ENCODE measurements at places on chromosomes 2 and 18.

- DNase-seq: no peak
Measured at GRCh38 chr2:64359892-64360657, 93.9 kb upstream of the LGALSL start.

DNA sequence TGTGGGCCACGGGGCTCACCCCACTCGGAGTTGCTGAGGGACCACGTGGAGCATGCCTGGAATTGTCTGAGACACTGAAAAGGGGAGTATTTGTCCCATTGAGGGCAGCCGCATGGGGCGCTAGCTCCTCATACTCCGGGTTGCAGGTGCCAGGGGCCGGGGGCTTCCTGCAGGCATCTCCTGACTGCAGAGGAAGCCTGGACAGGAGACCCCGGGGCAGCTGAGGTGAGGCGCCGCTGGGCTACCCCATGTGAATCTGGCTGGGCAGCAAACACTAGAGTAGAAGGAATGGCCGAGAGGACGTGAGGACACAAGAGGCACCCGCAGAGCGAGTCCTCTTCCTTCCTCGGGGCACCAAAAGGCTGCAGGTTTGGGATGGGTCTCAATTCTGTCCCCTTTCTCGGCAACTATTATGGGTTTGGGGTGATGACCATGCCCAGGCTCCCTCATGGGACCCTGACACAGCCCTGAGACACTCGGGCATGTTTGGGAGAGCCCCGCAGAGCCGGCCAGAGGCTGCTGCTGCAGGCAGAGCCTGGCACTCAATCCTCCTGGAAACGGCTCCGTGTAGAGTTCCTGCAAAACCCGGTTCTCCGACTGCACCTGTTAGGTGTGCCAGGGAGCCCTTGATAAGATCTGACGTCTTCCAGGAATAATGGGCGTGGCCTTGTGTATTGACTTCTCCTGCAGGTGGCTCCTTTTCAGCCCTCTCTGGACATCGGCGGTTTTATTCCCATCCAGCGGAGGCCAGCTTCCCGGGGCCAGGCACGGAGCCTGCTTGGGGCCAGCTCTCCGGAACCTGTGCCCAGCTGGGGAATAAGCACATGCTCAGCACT lies 77.0 kb downstream of the CTIF start:
- no peak for DNase-seq

GRCh38 chr2:74047152-74047551 lies 62.4 kb downstream of the TET3 start:
- DNase-seq: no peak

DNA sequence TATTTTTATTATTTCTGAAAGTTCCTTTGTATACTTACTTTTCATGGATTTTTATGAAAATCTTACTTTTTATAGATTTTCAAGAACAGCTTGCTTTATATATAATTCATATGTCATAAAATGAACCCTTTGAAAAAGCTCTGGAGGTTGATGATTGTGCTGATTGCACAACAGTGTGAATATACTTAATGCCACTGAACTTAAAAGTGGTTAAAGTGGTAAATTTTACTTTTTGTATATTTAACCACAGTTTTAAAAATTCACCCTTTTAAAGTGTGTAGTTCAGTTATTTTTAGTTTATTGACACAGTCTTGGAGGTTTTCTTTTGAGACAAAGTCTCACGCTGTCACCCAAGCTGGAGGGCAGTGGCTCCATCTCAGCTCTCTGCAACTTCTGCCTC lies 8.4 kb downstream of the SANBR start:
- no peak for DNase-seq

DNA sequence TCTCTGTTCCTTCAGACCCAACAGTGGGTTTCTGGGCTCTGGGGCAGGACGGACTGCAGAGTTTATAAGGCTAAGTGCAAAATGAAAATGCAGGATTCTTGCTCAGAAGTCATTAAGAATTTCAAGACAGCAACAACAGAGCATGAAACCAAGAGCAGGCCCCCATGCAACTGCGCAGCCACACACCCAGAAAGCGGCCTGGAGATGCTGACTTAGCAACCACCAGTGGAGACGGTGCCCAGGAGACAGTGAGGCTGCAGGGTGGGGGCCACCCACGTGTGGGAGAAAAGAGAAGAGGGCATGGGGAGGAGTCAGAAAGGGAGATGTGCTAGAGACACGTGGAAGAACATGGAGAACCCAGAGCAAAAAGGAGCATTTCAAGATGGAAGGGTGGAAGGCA lies 66.5 kb downstream of the GALNT14 start:
- no peak for DNase-seq

GRCh38 chr18:63238693-63239075 lies 80.9 kb downstream of the BCL2 start:
- DNase-seq: no peak

GRCh38 chr2:241190291-241190981 lies 2.0 kb downstream of the ANO7 start:
- DNase-seq: no peak

DNA sequence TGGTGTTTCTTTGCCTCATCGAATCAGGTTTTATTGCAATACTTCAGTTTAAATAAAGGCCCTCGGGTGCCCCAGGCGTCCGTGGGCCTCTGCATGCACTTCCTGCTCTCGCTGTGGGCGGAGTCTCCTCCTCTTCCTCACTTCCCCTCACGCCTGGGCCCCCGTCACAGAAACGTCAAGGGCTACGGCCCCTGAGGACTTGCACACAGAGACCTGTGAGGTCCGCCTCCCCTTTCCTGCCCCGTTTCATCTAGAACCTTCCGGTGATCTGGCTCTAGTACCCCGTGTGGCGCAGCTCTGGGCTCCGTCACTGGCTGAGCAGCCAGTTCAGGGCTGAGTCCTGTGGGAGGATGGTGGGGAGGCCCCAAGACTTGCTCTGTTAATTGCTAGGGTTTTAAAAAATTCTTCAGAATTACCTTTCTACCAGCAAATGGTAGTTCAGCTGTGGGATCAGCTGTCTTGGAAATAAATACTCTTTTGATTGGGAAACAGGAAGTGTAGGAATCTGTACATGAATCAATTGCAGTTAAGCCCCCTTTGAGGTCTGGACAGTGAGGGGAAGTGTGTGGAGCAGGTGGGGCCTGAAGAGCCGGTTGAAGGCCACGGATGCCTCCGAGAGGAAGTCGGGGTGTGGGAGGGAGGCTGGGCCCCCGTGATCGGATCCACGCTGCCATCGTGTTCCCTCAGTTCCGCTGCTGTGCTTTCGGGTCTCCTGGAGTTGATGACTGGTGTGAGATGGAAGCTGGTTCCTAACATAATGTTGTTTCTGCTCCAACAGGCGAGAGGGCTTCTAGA lies 10.2 kb downstream of the NFATC1 start:
- DNase-seq: no peak

DNA sequence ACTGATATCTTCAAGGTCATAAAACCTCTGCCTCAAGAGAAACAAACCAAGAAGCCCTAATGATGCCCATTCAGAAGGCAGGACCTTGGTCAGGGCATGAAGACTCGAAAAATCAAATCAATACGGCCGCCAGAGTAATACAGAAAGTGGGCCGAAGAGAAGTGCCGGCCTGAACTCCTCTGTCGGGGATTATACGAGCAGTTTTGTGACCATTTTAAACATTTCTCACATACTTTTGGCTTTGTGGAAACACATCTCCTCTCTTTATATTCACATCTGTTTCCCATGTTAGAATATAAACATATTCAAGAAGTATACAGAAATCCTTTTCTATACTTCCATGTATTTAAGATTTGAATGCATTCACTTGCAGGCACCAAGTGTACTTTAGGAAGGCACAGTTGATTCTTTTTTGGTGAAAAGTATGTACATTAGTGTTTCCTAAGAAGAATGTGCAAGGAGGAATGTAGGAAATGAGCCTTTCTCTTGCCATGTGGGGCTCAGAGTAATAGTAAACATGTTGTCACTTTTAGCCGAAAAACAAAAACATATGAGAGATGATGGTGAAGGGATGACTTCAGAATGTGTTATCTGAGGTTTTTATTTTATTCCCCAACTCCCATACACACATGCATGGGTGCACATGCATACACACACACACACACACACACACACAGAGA lies 707.9 kb upstream of the ID2 start:
- no peak for DNase-seq

DNA sequence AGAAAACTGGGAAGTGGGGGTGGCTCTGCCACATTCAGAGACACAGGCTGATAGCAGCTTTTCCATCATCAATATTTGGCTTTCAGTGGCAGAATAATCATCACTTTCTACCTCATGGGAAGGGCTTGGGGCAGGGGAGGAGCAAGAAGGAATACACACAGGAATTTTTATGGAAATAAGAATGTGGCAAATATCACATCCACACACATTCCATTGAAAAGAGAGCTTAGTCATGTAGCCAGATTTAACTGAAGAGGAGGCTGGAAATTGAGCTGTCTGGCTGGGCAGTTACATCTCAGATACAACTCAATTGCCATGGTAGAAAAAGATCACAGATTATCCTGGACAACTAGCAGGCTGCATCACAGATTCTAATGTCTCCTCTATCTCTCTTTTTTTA lies 1474.0 kb upstream of the ACVR2A start:
- no peak for DNase-seq

- DNase-seq: no peak
Measured at GRCh38 chr2:14322306-14322705, 310.2 kb upstream of the LRATD1 start.

- no peak for DNase-seq
Measured at GRCh38 chr2:229300790-229301189, 29.7 kb upstream of the PID1 start.

DNA sequence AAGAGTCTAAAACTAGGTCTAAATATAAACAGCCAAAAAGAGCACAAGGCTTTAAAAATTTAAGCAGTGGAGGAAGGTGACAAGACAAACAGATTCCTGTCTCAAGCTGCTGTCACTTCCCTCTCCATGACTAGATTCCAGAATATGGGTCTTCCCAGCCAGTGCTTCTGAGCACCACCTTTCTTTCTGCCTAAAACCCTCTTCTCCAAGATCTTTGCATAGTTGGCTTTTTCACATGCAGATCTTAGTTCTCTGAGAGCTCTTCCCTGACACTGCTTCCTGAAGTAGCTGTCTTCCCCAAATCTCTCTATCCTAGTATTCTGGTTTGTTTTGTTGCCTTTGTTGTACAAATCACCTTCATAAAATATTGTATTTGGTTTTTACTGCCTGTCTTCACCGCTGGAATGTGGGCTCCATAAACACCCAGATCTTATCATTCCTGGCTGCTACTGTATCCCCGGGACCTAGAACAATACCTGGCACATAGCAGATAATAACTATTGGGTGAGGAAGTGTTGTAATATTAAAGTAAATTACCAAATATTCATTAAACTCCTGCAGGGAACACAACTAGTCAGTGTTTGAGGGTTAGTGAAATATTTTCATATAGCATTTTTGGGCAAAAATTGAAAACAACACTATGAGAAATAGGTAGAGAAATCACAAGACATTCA lies 150.2 kb downstream of the CCDC85A start:
- DNase-seq: no peak

- no peak for DNase-seq
Measured at GRCh38 chr2:196338440-196338839, 167.1 kb upstream of the STK17B start.

DNA sequence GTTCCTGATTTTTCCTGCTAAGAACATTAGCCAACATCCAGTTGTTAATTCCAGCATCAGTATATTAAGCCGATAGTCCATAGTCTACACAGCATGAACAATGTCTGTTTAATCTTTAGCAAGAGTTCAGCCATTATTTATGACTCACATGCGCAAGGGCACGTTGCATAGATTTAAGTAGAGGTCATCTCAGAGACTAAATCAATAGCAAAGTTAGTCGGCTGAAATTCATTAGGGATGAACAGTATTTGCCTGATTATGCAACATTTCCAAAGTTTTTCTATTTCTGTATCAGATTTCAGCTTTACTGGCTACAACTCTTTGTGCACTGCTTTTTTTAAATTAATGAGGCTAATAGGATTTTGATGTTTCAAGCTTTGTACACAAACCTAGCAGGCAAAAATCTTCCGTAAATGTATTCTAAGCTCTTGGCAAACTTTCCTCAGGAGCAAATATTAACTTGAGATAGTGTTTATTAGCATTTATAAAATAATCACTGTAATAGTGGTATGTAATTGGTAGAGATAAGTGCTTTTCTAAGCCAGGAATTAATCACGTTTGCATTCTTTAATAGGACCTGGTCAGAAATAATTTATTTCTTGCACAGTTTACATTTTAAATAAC lies 578.7 kb upstream of the ID2 start:
- no peak for DNase-seq

DNA sequence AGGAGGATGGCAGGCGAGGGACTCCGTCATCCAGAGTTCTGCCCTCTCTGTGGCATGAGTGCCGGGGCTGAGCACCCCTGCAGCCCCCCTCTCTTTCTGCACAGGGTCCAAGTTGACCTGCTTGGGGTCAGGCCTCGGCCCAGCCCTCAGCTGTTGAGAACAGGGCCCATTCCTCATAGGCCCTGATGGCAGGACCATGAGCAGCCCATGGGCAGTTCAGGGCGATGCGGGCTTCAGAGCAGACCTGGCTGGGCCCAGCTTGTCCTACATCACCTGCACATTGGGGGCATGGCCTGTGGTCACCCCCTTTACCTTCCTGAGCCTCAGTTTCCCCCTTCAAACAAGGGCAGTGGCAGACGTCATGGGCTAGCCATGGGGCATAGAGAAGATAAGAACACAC lies 238.1 kb downstream of the SEPTIN10 start:
- no peak for DNase-seq

DNA sequence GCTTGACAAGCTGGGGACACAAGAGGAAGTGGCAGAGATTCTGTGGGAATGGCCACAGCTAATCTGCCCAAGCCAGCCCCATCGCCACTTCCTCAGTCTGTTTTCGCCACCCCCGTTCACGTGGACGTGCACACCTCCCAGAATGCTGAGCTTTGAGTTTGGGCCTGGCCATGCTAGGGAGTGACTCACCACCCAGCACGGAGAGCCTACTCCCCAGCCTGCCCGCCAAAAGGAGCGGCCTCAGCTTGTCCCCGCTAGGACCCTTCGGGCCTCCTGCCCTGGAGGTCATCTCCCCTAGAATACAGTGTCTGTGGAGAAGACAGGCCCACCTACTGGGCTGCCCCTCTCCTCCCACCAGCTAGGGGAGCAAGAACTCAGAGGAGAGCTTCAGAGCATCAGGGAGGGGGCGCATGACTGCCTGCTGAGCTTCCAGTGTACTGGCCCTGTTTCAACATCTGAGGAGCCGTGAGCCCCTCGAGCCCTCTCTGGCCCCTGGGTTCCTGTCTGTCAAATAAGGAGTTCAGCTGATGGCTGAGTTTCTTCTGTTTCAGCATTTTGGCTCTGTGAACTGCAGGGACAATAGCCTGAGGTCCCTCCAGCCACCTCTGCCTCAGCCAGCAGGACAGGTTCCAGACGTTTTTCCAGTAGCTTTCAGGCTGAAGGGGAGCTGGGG lies 5.1 kb downstream of the SLC35F6 start:
- DNase-seq: no peak
